Trophoblast cell (in vitro differentiated cells and primary cell): ENCODE measurements at places on chromosomes 3 and 15.

DNA sequence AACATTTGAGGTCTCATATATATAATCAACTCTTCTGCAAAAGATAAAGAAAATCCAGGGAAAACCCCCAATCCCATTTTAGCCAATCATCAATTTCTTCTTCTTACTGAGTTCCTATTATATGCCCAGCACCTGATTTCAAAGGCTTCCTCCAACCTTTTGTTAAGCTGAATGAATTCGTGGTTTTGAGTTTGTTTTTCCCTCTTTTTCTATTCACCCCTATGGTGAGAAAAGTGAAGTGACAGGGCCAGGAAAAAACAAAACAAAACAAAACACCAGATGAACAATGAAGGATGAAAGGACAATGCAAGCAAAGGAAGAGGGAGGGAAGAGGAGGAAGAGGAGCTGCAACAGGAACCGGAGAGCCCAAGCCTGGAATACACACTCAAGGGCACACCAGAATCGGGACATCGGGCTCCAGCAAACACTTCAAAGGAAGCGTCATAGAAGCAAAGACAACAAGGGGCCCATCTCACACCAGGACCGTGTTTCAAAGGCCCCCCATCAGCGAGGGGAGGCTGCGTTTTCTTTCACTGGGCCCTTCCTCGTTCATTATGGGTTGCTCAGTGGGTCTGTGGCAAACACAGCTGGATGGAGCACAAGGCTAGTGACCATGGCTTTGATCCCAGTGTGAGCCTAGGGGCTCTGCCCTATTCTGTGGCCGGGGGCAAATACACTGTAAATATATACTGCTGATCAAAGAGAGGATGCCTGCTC lies 50.2 kb downstream of the VGLL4 start:
- DNase-seq = no peak

GRCh38 chr3:177932750-177933660 lies 603.2 kb upstream of the KCNMB2 start:
- peak; percentile 14 for DNase-seq

DNA sequence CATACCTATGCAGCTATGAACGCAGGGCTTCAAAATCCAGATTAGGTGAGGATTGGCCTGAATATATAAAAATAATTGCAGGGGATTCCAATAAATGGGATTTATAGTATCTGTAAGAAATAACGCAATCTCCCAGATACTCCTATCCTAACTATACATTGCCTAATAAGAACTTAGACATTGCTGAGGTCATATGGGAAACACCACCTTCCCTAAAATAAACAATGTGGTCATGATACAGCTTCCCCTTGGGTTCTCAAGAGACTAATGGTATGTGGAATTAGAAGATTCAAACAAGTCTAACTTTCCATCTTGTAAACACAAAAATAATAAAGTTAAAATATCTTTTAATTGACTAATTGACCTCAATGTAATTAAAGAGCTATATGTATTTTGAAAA lies 28.2 kb downstream of the UBE3A start:
- no peak for DNase-seq

- no peak for DNase-seq
Measured at GRCh38 chr3:186340204-186340603, 21.8 kb downstream of the DGKG start.

DNA sequence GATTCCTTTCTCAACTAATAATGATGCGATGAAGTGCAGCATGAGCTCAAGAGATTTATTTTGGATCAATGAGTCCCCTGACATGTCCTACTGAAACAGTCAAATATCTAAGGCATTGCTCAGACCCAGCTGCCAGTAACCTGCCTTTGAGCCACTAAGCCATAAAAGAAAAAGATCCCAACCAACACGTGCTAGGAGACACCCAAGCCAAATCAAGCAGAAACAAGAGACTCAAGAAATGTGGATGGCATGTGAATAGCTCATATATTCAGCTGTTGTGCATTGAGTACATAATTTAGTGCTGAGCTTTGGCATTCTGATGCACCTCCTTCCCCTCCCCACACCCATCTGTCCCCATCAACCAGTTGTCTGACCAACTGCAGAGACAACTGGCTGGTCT lies 29.2 kb downstream of the GJD2 start:
- peak; percentile 55 for DNase-seq

GRCh38 chr3:95134693-95135413 lies 1072.0 kb downstream of the NSUN3 start:
- DNase-seq = no peak

GRCh38 chr3:32817558-32818228 lies at the start of gene TRIM71:
TSS of gene TRIM71 (plus strand) at chr3:32817997. CDS start at chr3:32818081, 84 bp downstream.
- DNase-seq = no peak

DNA sequence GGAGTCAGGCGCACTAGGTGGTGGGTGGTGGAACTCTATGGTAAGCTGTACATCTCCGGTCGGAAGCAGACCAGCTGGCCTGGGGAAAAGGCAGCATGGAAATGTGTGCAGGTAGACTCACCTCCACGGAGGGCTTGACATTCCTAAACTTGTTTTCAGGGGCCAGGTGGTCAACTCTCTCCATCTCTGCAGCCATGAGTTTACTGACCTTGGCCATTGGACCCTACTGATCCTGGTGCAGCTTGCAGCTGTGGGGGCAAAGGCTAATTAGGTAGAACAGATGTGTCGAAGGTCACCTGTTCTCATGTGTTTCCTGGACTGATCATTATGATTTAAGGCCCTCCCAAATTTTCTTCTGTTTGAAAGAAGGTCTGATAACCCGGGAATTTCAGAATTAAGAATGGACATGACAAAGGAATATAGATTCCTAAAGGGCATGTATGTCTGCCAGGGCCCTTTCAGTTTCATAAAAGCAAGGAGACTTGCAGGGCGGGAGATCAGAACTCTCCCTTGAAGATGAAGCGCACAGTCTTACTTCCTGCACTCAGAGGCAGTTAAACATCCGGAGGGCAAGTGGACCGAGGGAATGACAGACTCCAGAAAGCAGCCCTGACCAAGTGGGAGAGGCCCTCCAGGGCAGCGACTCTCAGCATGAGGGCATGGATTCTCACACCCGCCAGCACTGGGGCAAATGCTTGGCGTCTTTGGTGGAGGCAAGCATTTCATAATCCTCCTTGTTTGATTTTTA lies 56.1 kb upstream of the CMTM7 start:
- peak; percentile 85 for DNase-seq

DNA sequence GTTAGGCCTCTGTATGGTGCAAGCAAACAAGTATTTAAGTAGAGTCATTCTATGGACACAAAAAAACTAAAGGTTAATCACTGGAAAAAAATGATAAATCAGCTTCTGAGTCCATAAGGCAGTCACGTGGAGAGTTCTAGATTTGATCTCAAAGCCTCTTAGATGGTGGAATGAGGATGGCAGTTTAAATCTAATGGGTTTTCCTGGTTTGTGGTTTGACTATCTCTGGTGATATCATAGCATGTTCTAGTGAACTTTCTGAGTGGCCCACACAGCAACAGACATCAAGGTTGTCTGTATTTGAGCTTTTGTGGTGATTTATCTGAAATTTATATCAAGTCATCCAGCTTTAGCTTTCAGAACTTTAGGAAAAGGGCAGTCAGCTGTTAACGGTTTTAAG lies 52.4 kb downstream of the ILDR1 start:
- DNase-seq = peak; percentile 33

DNA sequence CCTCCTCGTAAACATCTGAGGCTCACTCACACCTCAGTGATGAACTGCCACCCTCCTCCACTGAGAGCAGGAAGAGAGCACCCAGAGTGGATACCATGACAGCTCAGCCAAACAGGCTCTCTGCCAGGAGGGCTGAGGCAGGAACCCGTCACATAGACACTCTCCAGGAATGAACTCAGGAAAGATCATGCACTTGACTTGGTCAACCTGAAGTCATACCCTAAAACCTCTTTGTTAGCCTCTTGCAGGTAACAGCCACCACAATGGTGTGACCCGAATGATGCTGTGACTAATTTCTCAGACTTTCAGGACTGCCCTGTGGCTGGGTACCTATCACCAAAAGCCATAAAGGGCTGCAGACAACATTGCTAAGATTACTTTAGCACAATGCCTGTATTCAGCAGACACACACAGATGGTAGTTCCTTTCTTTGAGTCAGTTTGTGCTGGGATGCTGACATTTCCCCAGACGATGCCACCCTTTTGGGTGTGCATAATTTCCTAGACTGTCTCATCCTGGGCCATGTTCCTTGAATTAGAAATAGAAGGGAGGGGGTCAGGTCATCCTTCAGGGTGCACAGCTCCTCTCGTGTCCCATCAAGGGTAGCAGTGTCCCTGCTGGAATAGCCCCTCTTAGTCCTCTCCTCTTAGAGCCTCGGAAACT lies 30.3 kb downstream of the CX3CR1 start:
- DNase-seq = no peak

- DNase-seq = peak; percentile 21
Measured at GRCh38 chr15:41377978-41378377, 24.3 kb downstream of the NDUFAF1 start.

- DNase-seq = no peak
Measured at GRCh38 chr15:73952913-73953750, 26.9 kb downstream of the LOXL1 start.

- DNase-seq = peak; percentile 58
Measured at GRCh38 chr3:55634345-55634744, 147.2 kb upstream of the WNT5A start.

- no peak for DNase-seq
Measured at GRCh38 chr3:46609212-46609721, 3.1 kb upstream of the FAM240A start.

- no peak for DNase-seq
Measured at GRCh38 chr3:80836395-80836794, 925.0 kb downstream of the GBE1 start.

DNA sequence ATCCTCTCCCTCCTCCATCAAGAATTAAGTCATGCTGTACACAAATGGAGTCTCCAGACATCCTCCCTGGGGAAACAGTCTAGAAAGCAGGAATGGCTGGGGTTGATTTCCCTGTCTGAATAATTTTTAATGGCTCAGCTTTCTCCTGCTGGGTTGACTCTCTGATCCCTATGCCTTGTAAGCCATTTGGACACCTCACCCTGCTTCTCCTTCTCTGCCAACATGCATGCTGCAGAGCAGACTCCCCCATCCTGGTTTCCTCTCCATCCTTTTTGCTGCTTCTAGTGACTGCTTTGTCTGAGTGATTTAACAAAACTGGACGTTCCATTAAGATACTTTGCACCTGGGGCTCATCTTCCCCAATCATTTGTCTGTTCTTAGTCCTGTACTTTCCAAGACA lies 22.2 kb downstream of the SV2B start:
- DNase-seq = no peak

DNA sequence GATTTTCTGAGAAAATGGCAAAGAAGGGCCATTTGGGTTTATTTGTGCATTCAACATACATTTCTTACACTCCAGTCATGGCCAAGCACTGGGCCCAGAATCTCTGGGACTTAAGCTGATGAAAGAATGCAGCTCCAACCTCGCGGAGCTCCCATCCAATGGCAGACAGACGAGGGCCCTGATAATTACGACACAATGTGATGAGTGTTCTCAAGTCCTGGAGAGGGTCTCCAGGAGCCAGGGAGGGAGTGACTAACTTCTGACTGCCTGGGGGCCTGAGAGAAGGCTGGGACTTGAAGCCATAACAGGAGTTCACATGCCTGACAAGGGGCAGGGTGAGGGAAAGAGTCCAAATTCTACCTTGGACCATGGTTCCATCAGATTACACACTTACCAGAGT lies 42.6 kb upstream of the BNC1 start:
- DNase-seq = no peak

DNA sequence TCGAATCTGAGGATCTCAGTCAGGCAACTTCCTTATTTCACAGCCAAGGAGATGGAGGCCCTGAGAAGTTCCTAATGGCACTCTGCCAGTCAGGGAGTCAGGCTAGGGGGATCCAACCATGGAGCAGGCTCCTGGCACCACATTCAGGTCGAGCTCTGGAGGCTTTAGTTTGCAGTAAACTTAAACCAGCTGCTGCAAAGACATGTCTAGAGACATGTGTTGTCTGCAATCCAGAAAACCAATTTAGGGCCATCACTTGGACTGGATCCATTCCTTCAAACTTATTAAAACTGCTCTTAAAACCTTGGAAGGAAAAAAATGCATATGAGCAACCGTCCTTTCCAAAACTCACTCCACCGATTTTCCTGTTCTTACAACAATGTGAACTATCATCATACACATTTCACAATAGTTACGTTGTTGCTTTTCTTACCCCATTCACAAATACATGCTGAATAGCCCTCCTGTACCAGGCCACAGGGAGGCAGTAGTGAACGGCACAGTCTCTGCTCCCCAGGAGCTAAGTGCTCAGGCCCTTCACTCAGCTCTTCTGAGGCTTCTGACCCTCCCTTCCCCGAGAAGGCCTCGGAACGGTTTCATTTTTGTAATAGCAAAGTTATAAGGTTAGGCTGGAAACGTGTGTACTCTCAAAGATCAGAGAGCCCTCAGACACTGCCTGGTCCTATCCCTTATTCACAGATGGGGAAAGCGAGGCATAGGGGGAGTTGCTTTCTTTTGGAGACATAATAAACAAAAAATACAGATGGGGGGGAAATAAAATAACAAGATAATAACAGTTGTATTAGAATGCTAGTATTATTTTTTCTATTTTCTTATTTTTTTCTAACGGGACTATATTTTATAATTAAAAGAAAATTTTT lies 20.1 kb downstream of the RFT1 start:
- DNase-seq = peak; percentile 73

GRCh38 chr3:156687023-156687422 lies 12.6 kb downstream of the TIPARP start:
- DNase-seq = no peak

DNA sequence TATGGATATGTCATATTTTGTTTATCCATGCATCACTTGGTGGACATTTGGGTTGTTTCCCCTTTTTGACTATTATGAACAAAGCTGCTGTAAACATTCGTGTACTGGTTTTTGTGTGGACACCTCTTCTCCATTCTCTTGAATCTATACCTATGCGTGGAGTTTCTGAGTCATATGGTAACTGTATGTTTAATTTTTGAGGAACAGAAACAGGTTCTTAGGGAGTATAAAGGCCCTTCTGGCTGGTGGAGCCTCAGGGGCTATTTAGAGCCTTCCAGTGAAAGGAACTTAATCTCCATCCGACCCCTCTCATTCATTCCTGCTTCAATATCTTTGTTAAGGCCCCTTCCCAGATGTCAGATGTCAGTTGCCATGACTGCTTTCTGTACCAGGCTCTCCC lies 14.1 kb upstream of the CTXND1 start:
- no peak for DNase-seq

- no peak for DNase-seq
Measured at GRCh38 chr3:65439641-65440284, 599.0 kb downstream of the MAGI1 start.

GRCh38 chr3:51712511-51712931 lies 5.7 kb downstream of the GRM2 start:
- no peak for DNase-seq

- DNase-seq = peak; percentile 49
Measured at GRCh38 chr3:15875016-15875689, 77.4 kb upstream of the ANKRD28 start.

DNA sequence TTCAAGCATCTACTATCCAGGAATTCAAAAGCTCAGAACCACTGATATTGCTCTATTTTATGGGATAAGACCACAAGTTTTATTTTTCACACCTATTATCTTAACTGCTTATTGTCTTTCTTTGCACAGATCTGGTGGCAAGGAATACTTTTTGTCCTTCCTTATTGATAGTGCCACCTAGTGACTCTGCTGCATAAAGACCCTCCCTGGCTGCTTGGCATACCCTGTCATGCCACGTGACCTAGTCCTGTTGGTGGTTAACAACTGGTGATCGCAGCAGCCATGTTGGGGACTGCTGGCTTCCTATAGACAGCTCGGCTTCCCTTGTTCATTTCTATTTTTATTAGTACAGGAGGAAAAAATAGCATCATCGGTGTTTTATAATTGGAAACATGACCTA lies 236.3 kb downstream of the MEX3B start:
- DNase-seq = no peak
